Stimulated activated CD4-positive, alpha-beta T cell treated with anti-CD3 and anti-CD28 coated beads, Interleukin-2, amount 100 ng/mL, for 24 hours (primary cell): ENCODE measurements at places on chromosomes 7 and 10.
A peak's percentile ranks its signal among the peaks of the same experiment; 100 is the strongest.

DNA sequence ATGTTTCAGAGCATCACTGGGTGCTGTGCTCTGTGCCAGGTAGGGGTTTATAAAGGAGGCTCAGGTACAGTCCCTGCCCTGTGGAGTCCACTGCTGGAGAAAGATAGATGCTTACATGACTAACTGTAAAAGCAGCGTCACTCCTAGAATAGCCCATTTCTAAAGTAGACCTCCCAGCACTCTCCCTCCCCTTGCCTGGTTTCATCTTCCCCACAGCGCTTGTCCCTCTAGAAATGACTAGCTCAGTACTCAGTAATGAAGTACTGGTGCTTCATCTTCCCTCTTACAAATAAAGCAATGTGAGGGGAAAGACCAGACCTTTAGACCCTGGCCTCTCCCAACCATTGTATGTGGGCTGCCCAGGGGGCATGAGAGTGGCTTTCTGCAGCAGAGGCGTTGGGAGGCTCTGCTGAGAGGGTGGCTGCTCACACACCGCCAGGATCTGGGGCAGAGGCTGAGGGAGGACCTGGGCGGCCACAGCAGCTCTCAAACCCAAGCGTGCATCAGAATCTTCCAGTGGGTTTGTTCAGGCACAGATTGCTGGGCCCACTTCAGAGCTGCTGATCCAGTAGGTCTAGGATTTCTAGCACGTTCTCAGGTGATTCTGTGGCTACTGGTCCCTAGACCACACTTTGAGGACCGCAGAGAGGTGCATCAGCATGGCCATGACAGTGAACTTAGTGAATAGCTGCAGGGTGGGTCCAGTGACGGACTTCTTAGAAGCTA, 110.3 kb upstream of the ANLN start:
- no peak for DNase-seq

- no peak for DNase-seq
Observed at GRCh38 chr7:150959739-150960734, 18.1 kb downstream of the KCNH2 start.

DNA sequence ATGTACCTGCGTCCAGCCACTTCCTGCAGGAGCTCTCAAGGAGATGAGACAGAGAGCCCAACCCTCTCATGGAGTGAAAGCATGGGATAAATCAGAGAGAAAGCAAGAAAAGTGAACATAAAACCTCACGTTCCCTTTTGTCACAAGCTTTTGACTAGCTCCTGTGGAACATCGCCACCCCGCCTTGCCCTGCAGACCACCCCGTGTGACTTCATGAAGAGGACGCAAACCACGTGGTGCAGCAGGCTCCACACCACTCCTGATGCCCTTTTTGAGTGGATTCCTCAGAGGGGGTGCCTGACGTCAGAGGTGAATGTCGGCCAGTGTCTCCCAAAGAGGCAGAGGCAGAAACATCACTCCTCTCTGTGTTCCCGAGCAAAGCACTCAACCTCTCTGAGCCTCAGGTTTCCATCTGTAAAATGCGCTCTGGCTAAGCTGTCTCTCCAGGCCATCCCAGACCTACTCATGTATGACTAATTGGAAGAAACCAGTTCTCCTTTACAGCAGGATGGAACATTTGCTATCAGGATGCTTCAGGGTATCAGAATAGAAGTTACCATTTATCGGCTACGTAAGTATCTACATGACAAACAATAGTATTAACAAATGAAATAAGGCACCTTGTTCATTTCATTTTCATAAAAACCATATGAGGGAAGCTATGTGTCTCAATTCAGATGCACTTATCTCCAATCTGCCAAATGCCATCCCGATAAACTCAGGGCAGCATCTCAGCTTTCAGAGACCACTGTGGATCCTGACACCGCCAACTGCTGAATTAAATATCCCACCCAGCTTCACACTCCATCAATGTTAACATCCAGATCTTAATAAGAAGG, 5.3 kb downstream of the ZNF488 start:
- DNase-seq: no peak

- DNase-seq: no peak
Observed at GRCh38 chr10:75977139-75977538, 545.7 kb downstream of the LRMDA start.

- DNase-seq: peak; percentile 48
Observed at GRCh38 chr7:5282543-5283316, at the start of gene SLC29A4. Gene SLC29A4 (plus strand): TSS chr7:5282943. CDS start chr7:5287817, 4,874 bp downstream.

DNA sequence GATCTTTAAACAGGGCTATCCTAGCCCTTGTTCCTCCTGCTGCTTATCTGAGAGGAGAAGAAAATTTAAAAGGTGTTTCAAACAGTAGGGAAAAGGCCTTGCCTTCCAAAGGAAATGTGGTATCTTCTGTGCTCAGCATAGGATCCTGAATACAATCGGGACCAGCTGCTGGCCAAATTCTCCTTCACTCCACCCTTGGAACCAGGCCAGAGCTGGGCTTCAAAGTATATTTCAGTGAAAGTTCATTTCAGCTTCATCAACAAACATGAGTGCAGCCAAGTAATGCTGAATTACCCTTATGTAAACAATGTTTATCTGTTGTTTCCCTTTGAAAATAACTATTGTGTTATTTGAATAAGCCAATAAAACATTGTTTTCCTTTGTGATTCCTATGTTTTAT, 146.5 kb upstream of the MEOX2 start:
- no peak for DNase-seq
